ENCODE measurements at places on chromosomes 2 and 18. TPM values are rescaled to one million over a fixed set of nuclear protein-coding genes. Genes with fewer than 3 reads are reported as not detected.

DNA sequence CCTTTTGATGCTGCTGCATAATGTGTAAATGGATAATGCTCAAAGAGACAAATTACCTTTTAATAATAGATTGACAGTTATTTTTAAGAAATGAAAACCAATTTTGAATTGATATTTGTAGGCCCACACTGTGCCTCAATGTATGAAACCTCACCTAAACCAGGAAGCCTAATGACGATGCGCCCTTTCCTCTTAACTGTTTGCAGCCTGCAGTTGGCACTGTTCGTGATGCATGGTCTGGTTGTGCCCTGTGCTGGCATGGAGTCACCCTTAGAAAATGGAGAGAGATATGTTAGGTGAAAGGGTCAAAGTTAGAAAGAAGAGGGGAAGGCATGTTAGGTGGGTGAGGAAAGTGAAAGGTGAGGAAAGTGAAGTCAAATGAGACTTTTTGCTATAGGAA is 390.2 kb downstream of the PTPRM start:
- DNase-seq, result no peak

DNA sequence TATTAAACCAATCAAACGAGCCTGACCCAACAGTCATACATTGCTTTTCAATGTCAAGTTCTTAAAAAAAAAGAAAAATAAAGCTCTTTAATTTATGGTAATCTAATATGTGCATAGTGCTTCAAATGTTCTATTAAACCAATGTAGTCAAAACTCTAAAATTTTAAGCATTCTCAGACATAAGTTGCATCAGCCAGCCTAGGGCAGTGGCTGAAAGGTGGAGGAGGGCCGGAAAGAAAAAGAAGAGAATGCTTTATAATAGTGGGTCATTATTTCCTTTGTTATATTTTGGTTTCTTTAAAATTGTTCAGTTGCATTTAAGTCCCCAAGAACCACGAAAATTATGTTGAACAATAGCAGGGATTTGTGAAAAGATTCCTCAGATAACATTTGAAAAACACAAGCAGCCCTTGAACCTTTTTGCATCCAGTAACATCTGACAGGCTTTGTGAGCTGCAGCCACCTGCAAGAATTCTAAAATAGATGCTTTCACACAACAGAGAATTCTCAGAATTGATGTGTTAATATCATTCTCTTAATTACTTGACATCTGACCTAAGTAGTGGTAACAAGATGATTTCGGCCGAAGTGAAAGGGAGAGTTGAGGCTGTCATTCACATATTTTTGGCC is 252.1 kb downstream of the CDCA7 start:
- no peak for DNase-seq

DNA sequence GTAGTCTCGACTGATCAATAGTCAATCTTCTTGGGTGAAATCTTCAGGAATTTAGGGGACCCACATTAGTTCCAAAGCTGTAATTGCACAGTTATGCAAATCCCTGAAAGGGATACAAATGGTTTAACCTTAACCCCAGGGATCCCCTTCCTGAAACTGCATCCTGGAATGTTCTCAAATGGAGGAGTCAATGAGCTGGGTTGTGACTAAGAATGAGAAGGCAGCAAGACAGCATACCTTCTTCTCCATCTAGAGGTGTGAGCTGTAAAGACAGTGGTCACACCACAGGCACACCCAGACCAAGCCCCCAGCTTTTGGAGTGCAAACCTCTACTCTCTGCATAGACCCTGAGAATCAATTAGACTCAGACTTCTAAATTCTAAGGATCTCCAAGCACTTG is 164.7 kb upstream of the MEIS1 start:
- no peak for DNase-seq

- DNase-seq, result no peak
Observed at GRCh38 chr2:145421841-145422240, 901.9 kb upstream of the ZEB2 start.

- DNase-seq, result no peak
Observed at GRCh38 chr2:130160131-130160530, 15.2 kb upstream of the CCDC74B start.

- no peak for DNase-seq
Observed at GRCh38 chr2:48414980-48415835, 114.7 kb upstream of the STON1 start.

- DNase-seq, result no peak
Observed at GRCh38 chr2:73004889-73005596, 66.5 kb downstream of the SFXN5 start.

DNA sequence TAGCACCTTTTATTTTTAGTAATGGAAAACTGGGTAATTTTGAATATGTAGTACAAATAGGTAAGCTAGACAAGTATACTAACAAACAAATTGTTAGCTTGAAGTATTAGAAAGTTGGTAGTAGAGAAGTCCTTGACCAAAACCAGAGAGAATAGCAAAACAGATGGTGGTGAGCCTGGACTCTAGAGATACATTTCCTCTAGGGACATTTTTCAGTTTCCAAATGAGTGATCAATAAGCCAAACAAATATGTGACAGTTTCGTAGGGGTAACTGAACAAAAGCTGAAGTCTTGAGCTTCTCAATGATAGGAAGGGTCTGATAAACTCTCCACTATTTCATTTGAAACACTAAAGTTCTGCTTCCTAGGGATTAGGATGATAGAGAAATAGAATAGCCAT is 692.0 kb upstream of the FAM98A start:
- DNase-seq, result no peak

- no peak for DNase-seq
Observed at GRCh38 chr2:9165625-9166024, 41.0 kb upstream of the ASAP2 start.

DNA sequence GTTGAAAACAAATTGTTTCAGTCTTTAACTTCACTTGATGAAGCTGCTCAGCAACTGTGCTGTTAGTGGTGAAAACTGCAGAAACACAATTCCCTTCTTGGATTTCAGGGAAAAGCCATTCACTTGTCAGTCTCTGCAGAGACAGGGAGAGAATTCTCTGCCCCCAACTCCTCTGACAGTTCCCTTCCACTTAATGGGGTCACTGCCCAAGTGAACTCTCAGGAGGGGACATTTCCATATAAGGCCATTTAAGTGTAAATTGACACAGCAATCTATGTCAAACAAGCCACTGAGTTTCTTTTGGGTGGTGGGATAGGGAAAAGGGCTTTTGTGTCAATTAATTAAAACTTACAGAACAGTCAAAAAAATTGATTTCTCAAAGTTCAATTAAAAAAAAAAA is 51.4 kb upstream of the DNER start:
- no peak for DNase-seq

GRCh38 chr2:234805836-234806235 is 146.0 kb upstream of the SH3BP4 start:
- DNase-seq, result no peak

DNA sequence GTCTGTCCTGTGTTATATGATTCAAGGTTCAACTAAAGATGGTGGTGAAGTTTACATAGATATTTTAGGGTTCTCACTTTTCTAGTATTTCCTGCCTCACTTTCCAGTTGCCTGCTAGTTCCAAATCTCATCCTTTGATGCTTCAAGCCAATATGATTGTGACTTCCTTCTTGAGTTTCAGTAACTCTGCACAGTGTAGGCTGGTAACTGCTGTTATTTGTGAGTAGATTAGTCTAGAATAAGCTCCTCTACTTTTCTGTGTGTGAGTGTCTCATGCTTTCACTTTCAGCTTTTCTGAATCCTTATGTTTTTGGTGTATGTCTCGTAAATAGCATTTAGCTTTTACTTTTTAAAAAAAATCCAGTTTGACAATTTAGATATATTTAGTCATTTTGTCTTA is 42.6 kb downstream of the GALNT1 start:
- DNase-seq, result no peak

- DNase-seq, result no peak
Observed at GRCh38 chr2:199446996-199447576, 10.7 kb downstream of the SATB2 start.

DNA sequence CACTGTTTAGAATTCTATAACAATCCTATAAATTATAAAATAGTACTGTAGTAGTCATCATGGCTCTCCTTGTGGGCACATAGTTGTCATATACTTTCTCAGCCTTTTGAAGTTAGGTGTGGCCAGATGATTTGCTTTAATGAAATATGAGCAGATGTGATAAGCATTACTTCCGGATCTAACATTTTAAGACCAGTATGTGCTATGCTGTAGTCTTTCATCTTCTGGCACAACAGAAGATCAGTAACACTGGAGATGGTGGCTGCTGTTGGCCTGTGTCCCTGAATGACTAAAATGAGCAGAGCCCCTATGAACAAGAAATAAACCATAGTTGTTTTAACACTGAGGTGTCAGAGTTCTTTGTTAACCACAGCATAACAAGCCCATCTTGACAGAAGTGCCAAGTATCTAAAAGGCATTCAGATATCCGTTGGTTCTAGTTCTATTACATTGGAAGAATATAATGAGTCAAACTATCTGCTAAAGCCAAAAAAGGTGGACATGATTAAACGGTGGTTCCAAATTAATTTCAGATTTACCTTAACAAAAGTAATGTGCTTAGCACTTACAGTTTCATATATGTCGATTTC is 6.3 kb downstream of the MEX3C start:
- no peak for DNase-seq

DNA sequence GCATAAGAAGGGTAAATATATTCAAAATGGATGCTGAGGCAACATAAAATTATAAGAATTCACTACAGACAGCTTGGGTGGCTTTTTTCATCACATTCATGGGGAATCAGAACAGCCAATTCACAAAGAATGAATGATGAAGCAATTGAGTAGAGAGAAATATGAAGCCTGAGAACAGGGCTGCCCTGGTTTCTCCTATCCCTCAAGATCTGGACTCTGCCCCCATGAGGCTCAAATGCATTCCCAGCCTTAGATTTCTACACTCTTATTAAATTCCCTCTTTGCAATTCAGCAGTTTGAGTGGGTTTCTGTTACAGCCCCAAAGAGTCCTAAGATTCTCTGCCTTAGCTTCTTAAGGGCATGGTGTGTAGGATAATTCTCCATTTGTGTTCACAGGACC is 172.5 kb downstream of the MAIP1 start:
- DNase-seq, result no peak

DNA sequence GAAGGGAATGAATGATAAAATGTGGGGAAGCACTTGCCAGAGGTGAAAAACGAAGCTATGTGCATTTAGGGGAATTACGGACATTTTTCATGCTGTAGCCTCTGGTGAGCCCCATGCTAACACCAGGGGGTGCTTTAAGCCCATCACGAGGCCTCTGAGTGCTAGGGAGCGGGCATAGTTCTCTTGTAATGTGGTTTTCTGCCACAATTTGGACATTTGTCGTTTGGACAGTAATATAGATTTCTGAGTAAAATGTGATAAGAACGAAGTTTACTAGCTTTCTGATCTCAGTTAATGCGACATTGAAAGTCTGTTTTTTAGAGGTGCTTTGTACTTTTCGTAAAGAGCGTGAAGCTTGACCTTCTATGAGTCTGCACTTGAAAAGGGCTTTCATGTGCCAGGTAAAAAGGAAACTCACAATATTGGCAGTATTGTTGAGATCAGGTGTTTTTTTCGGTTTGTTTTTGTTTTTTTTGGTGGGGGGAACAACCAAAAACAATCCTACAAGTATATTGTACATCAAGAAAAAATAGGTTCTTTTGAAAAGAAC is 50.6 kb downstream of the TRAF3IP1 start:
- DNase-seq, result no peak

DNA sequence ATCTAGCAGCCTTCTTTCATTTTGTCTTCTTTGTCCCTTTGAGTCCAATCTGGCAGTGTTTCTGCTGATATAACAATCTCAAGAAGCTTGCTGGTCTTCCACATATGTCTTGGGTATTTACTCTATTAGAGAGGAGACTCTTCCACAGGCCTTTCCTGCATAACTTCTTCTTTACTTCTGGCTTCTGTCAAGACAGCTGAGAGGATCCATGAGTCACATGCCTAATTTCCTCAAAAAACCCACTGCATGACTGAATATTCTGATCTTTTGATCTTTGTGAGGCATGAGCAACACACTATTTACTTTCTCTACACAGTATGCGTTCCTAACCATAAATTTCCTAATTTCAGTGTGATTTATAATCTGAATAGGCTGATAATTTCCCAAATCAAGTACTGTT is 5.1 kb upstream of the DCC start:
- no peak for DNase-seq

GRCh38 chr2:191637182-191638078 is 40.5 kb upstream of the NABP1 start:
- no peak for DNase-seq

GRCh38 chr2:120559401-120559800 is 176.3 kb upstream of the GLI2 start:
- DNase-seq, result no peak

DNA sequence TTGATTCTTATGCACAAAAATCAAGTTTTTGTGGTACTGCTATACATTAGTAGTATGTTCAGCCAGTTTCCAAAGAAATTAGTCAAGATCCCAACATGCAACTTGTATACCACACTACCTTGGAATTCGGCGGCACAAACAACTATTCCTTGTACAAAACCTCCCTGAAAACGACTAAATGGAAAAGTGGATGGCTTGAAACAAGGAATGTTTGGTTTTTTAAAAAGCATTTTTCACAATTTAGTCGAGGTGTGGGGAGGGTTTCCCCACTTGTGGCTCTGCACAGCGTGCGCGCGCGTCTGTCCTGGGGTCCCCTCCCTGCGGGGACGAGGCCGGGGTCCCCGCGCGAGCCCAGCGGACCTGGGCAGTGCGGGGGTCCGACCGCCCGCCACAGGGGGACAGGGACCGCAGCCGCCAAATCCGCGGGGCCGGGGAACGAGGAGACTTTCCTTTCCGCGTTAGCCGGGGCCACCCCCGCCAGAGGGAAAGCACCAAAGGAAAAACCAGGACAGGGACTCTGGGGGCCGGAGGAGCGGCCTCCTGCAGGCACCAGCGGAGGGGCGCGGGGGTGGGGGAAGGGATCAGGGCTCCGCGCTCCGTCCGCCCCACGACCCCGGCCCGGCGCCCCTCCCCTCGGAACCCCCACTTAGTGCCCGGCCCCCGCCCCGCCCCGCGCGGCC is 534 bp upstream of the SOCS6 start:
- DNase-seq, result no peak

DNA sequence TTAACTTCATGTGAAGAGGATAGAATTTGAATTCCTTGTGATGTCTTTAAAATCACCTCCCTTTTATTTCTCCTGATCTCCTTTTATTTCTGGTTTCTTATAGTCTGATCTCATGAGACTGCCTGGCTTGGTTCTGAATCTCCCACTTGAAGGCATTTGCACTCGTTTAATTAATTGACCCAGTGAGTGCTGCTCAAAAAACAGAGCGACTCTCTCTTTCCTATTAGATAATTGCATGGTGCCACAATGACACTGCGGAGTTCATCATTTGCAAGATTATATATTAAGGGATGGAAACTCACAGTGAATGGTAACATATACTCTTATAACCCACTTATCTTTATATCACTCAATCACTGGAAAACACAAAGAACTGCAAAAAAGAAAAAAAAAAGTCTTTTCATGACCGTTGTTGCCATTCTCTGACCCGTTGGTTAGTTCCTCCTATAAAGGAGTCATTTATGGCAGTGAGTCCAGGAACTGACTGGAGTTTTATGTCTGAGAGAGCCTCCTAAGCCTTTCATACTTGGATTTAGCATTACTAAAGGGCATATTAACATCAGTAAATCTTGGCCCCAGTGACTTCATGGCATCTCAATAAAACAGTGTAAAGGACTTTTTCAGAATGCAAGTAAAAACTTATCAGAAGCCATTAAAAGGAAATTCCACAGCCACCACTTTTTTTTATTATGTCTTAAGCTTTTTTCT is 103.3 kb upstream of the EPHA4 start:
- DNase-seq, result no peak

- DNase-seq, result peak; percentile 77
Observed at GRCh38 chr18:13136056-13136903, 82.3 kb upstream of the LDLRAD4 start.

CNNM4 gene
- 5.1 TPM for total RNA-seq

SPDYA gene
- total RNA-seq, result 1.5 TPM

UGT1A6 gene
- total RNA-seq, result 0.20 TPM

RAD51AP2 gene
- 0.69 TPM for total RNA-seq

CDKL4 gene
- 9.1 TPM for total RNA-seq

GPR45 gene
- 0.39 TPM for total RNA-seq

NCOA1 gene
- total RNA-seq, result 87.7 TPM

Data from spinal cord (tissue), 10 donors.